Activated naive CD4-positive, alpha-beta T cell (primary cell): ENCODE measurements at places on chromosomes 2 and 18.

GRCh38 chr2:160715428-160715827, 221.8 kb upstream of the RBMS1 start:
- DNase-seq, result no peak

DNA sequence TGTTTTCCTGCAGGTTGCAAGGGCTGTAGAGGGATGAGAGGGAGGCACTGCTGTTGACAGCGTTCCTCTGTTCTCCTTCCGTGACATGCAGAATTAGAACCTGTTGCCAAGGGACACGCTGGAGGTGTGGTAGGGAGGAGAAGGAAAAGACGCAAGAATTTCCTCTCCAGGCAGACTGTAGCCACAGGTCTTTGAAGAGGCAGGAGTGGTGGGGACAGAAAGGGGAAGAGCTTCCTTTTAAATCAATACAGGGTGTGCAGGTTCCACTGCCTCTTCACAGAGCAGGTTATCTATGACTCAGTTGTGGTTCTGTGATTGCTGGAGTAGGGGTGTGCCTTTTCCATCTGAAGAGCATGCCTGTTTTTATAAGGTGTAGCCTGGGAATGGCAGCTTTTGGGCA, 133.0 kb downstream of the WDSUB1 start:
- DNase-seq, result no peak

- DNase-seq, result no peak
Measured at GRCh38 chr2:74620671-74621070, 27.5 kb downstream of the M1AP start.

- no peak for DNase-seq
Measured at GRCh38 chr2:55452879-55453278, 33.2 kb upstream of the CCDC88A start.

- DNase-seq, result no peak
Measured at GRCh38 chr2:42614838-42615237, 46.4 kb downstream of the MTA3 start.

GRCh38 chr2:193891023-193891422, 1696.3 kb upstream of the TMEFF2 start:
- DNase-seq, result no peak

DNA sequence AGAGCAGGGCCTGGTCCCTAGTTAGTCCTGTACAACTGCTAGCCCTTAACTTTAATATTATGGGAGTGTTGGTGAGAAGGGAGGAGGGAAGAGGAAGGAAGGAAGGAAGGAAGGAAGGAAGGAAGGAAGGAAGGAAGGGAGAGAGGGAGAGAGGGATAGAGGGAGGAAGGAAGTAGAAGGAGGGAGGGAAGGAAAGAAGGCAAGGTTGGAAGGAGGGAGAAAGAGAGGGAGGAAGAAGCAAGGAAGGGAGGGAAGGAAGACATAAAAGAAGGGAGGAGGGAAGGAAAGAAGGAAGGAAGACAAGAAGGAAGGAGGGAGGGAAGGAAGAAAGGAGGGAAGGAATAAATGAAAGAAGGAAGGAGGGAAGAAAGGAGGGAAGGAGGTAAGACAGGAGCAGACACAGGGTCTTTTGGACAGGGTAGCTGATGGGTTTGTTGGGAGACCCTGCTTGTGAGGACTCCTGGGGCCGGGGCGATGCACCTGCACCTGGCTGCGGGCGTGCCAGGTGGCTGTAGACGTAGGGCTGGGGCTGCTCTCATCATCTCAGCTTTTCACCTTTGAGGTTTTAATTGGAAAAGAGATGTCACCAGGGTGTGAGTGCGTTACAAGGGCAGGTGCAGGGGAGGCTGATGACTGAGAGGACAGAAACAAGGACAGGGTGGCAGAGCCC, 5.9 kb upstream of the POMC start:
- DNase-seq, result no peak

DNA sequence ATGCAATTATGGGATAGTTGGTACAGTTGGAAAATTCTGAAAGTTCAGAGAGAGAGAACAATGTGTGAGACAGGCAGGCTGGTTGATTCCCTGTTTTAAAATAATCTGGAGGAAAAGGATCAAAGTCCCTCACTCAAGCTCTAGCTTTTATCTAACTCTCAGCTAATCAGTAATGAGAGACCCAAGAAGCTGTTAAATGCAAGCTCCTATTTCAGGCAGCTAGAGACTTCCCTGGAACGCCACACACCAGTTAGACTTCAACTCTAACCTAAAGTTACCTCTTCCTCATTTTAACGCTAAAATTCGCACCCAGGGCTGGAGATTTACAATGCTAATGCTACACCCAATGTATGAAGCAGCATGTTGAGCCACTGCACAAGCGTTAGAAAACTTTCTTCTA, 243.1 kb downstream of the EN1 start:
- DNase-seq, result no peak

GRCh38 chr2:177724398-177725287, 332.1 kb downstream of the AGPS start:
- DNase-seq, result peak; percentile 10

- no peak for DNase-seq
Measured at GRCh38 chr2:23944976-23945375, 4.7 kb downstream of the UBXN2A start.

DNA sequence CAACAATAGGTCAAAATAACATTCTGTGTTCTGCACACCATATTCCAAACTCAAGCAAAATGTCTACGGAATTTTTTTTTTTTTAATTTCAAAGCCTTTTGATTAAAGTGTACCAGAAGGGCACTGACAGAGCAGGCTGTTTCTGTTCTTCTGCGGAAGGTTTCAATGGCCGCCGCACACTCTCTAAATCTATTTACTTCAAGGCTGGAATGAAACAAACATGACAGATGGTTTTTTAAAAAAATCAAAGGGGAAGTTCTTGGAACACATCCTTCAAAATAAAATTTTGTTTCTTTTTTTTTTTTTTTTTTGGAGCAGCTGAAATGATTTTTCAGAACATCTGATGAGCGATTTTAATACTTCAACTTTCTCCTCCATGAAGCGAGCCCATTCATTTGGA, 259.1 kb downstream of the TXNL1 start:
- DNase-seq, result no peak

GRCh38 chr2:6213056-6213780, 521.0 kb downstream of the SOX11 start:
- no peak for DNase-seq

- no peak for DNase-seq
Measured at GRCh38 chr18:61922435-61922834, 29.6 kb upstream of the RNF152 start.

DNA sequence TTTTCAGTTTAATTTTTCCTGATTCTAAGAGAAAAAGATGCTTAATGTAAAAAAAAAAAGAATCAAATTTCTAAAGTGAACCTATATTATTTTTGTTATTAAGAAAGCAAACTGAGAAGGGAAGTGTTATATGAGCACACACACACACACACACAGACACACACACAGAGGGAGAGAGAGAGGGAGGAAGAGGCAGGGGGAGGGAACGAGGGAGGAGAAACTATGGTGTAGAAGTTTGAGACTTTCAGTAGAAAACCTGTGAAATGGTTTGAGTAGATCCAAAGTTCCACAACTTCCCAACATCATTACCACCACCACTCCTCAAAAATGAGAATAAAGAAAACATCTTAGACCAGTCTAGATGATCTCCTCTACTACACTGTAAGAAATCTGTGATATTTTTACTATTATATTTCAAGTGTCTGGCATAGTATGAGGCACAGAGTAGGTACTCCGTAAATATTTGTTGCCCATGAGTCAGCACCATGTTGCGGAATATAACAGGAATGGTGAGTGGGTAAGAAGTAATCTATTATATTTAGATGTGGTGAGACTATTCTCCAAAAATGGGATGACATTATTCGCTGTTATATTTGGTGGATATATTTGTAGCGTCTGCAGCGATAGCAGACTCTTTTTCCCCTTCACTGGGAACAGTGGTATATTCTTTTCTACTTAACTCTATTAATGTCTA, 149.4 kb upstream of the DNMT3A start:
- DNase-seq, result no peak

DNA sequence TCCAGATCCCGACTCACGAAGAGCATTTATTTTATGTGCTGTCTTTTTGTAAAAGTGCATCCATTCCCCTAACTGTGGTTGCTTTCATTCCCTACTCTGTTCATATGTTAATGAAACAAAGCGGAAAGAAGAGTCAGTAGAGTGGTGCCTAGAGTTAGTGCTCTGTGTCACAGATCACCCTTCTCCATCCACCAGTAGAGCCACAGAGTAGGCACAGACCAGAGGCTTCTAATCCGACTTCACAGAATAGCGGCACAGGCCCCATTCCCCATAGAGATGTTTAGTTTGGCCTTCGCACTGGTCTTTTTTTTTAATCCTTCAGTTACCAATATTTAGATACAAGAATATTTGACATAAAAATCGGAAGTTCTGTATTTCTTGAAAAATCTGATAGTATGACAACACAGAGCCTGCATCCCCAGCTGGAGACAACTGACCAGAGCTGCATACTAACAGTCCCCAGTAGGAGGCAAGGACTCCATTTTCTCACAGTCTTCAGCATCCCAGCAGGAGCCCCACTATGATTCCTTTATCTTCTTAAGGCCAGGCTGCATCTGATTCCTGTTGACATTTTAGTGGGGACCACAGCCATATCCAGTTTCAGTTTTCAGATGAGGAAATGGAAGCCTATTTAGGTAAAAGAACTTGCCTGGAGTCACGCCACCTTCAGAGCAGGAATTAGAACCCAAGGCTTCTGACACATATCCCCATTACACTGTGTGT, 7.0 kb downstream of the G6PC2 start:
- DNase-seq, result no peak

DNA sequence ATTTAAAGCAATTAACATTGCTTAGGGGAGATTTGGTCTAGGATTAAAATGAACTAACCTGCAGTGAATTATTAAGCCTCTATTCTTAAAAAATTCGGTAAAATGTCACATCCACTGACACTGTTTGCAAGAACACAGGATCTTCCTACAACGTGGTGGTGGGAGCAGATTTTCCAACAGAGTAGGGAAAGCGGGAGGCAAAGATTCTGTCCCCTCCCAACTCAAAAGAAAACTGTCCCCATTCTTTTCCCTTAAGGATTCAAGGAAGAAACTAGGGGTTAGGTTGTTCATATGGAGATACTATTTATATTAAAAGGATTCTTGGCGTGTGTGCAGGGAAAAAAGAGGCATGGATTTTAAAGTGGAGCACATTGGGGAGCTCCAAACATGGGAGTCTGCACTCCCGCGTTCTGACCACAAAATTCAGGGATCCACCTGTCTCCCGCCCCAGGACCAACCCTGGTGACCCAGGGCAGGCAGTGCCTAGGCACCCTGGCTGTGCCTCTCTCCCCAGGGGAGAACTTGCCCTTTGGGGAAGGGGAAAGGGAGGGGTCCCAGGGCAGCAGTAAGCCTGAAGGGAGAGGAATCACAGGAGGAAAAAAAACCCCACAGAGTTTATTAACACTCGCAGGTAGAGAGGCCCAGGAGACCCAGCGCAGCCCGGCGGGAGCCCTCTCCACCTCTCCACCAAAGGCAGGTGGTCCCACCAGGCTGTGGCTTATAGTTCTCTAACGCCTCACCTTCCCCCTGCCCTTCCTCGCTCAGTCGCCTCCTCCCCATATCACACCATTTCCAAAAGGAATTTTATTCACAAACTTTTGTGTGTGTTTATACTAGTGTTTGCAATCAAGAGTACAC, 2.3 kb downstream of the PTGR3 start:
- DNase-seq, result no peak

GRCh38 chr2:125643585-125643984, 1012.4 kb upstream of the GYPC start:
- DNase-seq, result no peak

DNA sequence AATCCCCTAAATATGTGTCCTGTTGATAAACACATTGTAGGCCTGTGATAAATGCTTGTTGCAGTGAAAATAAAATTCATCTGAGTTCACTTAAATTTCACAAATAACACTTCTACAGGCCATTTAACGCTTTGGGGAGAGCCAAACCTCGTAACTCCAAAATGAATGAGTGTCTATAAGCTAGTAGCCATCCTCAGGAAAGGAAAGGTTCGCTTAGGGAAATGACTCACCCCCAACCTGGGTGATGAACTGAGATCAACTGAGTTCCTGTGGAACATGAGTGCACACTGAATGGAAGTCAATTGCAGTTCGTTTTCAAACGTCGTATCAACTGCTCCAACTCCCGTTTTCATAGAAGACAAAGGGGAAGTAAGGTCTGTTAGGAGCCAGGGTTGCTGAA, 527.6 kb upstream of the ID2 start:
- no peak for DNase-seq

DNA sequence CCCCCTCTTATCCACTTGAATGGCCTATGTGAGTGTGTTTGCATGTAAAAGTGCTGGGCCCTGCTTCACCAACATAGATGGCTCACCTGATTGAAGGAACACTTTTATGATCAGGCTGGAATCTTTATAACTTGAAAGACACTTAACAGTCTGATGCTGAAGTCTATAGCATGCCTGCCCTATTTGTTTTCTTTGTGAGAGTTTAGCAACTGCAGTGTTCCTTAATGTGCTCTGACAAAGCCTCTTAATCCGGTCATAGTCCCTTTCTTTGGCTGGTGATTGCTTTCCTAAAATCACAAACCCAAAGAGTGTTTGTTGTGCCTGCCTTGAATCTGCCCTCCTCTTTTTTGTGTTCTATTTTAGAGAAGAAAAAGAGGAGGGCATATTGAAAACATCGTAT, 1382.8 kb upstream of the CELF4 start:
- no peak for DNase-seq

DNA sequence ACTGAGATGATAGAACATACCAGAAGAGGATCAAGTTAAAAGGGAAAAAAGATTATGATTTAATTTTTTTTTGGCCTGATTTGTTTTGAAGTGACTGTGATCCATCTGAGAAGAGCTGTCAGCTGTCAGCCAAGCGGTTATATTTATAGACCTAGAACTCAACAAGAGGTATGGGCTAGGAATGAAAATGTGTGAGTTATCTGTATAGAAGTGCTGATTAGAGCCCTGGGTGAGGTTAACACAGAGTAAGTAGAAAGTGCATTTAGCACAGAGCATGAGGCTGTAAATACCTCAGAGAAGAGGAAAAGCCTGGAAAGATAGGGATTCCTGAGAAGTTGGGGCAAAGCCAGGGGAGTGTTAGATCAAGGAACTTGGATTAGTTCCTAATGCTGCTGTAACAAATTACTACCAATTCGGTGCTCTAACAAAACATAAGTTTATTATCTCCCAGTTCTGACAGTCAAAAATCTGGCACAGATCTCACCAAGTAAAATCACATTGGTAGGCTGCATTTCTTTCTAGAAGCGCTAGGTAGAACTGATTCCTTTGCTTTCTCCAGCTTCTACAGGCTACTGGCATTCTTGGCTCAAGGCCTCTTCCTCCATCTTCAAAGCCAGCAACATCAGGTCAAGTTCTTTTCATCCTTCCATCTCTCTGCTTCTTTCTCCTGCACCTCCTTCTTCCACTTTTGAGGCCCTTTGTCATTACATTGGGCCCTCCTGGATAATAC, 197.4 kb upstream of the SPHKAP start:
- DNase-seq, result no peak

GRCh38 chr2:102809291-102810189, 47.7 kb downstream of the TMEM182 start:
- no peak for DNase-seq

- no peak for DNase-seq
Measured at GRCh38 chr2:22340716-22341115, 1044.3 kb upstream of the KLHL29 start.
